ENCODE measurements at places on chromosomes 1 and 21. TPM values are rescaled to one million over a fixed set of nuclear protein-coding genes. Genes with fewer than 3 reads are reported as not detected.

DNA sequence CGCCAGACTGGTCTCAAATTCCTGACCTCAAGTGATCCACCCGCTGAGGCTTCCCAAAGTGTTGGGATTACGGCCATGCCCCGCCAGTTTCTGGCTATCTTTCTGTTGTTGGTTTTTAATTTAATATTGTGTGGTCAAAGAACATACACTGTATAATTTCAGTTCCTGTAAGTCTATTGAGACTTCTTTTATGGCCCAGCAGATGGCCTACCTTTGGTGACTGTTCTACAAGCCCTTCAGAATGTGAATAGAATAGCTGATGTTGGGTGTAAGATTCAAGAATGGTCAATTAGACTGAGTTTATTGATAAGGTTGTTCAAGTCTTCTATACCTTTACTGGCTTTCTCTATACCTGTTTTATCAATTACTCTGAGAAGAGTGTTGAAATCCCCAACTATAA is 10.7 kb downstream of the HES2 start:
- H3K27ac ChIP-seq = no peak overlapping the region
- H3K4me1 ChIP-seq = peaks cover 3% of the 10 kb centered on the region

DNA sequence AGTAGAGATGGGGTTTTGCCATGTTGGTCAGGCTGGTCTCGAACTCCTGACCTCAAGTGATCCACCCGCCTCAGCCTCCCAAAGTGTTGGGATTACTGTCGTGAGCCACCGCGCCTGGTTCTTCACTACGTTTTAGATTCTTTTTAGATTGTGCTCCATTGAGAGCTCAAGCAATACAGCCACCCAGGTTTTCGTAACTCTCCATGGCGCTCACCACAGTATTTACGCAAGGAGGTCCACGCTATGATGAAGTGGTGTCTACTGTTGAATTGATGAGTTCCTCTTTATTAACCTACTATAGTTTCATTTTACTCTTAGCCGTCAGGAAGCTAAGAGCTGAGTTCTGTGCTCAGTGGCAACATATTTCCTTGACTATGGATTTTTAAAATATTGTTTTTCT is 1.8 kb upstream of the KIF1B start:
- H3K36me3 ChIP-seq = no peaks in the 10 kb centered on the region
- peaks cover 5% of the 10 kb centered on the region for H3K27me3 ChIP-seq
- H3K4me1 ChIP-seq = peaks cover 25% of the 10 kb centered on the region
- H3K4me3 ChIP-seq = no peak overlapping the region
- H3K27ac ChIP-seq = no peak overlapping the region

EPHX1 gene
- 1.6 TPM for total RNA-seq

DNA sequence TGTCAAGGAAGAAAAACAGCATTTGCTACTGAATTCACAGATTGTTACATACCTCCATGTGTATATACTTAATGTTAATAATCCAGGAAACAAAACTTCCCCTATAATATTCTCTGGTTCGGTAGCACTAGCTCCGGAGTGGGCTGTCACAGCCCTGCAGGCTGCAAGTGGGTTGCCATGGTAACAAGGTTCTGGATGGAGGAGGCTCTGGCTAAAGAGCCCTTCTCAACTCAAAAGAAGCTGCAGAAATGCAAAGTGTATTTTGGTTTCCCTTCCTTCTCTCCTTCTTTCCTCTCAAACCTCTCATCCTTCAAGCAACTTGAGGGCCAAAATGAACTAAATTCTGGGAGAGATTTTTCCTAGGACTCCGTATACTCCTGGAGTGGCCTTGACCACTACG is 45.2 kb downstream of the ASTN1 start:
- no peaks in the 10 kb centered on the region for H3K4me1 ChIP-seq
- no peaks in the 10 kb centered on the region for H3K36me3 ChIP-seq
- no peak for DNase-seq
- no peaks in the 10 kb centered on the region for H3K27me3 ChIP-seq

KIAA0040 gene
- total RNA-seq = 35.4 TPM

TRABD2B gene
- not detected for total RNA-seq

SPRR2A gene
- not detected for total RNA-seq

- no peak overlapping the region for H3K27ac ChIP-seq
- H3K4me3 ChIP-seq = no peak overlapping the region
- H3K4me1 ChIP-seq = no peaks in the 10 kb centered on the region
- no peak for DNase-seq
- no peaks in the 10 kb centered on the region for H3K27me3 ChIP-seq
Observed at GRCh38 chr1:178004926-178005391, 35.1 kb upstream of the SEC16B start.

DNA sequence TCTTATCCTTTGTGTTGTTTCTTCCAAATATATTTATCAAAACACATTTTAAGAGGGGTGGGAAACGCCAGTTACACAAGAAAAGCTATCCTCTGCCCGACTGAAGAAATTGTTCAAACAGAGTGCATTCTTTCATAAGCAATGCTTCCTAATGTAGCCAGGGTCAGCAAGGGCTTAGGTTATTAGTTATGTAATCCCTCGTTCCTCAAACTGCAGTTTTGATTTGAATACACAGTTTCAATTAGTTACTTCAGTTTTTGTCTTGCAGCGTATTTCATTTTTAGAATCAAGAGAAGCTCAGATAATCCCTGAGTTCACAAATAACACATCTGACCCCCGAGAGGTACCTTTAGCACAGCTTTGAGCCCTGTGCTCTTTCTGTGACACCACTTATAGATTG is 141.7 kb upstream of the NRIP1 start:
- H3K27ac ChIP-seq = no peak overlapping the region
- H3K36me3 ChIP-seq = no peaks in the 10 kb centered on the region
- no peaks in the 10 kb centered on the region for H3K4me1 ChIP-seq
- no peak for DNase-seq

GRCh38 chr21:44875316-44875700 is 1.8 kb upstream of the PTTG1IP start:
- H3K36me3 ChIP-seq = peaks cover 4% of the 10 kb centered on the region
- H3K4me3 ChIP-seq = peak overlapping the region; percentile 86
- peaks cover 40% of the 10 kb centered on the region for H3K4me1 ChIP-seq
- peak; percentile 79 for DNase-seq

AMY1B gene
- not detected for total RNA-seq

- no peak overlapping the region for H3K4me3 ChIP-seq
- no peaks in the 10 kb centered on the region for H3K36me3 ChIP-seq
- no peak overlapping the region for H3K27ac ChIP-seq
- peaks cover 78% of the 10 kb centered on the region for H3K27me3 ChIP-seq
- no peak for DNase-seq
Observed at GRCh38 chr1:210244746-210245367, 12.3 kb downstream of the SERTAD4 start.

GRCh38 chr1:203286161-203286984 is 18.9 kb upstream of the BTG2 start:
- H3K4me3 ChIP-seq = peak overlapping the region; percentile 82
- peaks cover 68% of the 10 kb centered on the region for H3K4me1 ChIP-seq
- H3K27ac ChIP-seq = peak overlapping the region; percentile 97
- peak; percentile 72 for DNase-seq

CCDC190 gene
- total RNA-seq = not detected

DNA sequence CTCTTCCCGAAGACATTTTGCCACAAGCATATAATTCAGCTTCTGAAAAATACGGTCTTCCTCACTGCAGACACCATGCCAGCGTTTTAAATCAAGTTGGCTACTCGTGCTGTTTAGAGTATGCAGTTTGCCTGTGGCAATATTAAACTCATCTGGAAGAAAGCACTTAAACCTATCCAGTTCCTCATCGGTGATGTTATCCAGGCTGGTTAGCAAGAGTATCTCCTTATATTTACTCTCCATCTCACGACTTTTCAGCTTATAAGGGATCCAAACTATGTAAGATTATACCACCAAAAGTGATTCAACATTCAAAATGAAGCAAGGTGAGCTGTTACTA is 9.7 kb upstream of the IFI16 start:
- H3K4me3 ChIP-seq = no peak overlapping the region
- DNase-seq = no peak
- no peaks in the 10 kb centered on the region for H3K27me3 ChIP-seq
- H3K4me1 ChIP-seq = peaks cover 32% of the 10 kb centered on the region

GRCh38 chr1:36776948-36777831 is 257.1 kb downstream of the GRIK3 start:
- H3K36me3 ChIP-seq = no peaks in the 10 kb centered on the region
- H3K27ac ChIP-seq = no peak overlapping the region
- H3K4me1 ChIP-seq = no peaks in the 10 kb centered on the region

DNA sequence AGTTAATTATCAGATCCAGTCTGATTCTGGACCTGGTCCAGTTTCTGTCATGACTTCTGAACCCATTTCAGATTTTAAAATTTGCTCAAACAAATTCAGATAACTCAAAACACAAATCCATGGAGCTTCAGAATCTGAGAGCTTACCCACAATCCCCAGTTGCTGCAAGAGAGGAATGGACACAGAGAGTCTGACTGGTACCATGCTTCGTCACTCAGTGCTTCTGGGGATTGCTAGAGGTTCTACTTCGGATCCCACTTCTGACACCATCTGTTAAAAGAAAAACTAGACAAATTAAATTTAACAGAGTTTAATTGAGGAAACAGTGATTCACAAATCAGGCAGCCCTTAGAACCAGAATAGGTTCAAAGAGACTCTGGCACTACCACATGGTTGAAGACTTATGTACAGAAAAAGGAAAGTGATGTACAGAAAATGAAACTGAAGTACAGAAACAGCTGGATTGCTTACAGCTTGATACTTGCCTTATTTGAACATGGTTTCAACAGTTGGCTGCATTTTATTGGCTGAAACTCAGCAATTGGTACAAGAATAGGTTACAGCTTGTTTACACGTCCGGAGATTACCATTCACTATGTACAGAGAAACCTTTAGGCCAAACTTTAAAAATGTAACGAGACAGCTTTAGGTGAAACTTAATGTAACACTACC is 60.7 kb upstream of the TEKT2 start:
- no peak overlapping the region for H3K4me3 ChIP-seq
- no peak for DNase-seq
- peaks cover 1% of the 10 kb centered on the region for H3K4me1 ChIP-seq
- peaks cover 57% of the 10 kb centered on the region for H3K36me3 ChIP-seq
- no peak overlapping the region for H3K27ac ChIP-seq

DNA sequence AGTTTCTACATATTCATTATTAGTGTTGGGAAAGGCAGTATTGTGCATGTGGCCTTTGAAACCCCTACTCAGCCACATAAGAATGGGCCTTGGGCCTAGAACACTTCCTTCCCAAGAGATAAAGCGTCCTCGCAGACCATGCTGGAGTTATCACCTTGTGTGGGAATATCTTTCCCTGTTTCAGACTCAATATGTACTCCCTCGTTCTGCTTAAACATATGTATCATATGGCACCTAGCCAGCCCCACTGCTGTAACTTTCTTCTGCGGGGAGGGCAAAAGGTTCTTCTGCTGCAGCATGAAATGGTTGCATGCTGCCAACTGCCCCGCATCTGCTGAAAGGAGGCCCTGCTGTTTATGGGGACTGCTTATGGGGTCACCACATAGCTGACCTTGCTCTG is 92.0 kb downstream of the CRB1 start:
- no peak overlapping the region for H3K4me3 ChIP-seq
- no peaks in the 10 kb centered on the region for H3K27me3 ChIP-seq
- H3K36me3 ChIP-seq = no peaks in the 10 kb centered on the region
- H3K27ac ChIP-seq = no peak overlapping the region
- peaks cover 2% of the 10 kb centered on the region for H3K4me1 ChIP-seq

CSF3R gene
- 0.07 TPM for total RNA-seq

- no peaks in the 10 kb centered on the region for H3K36me3 ChIP-seq
- peaks cover 3% of the 10 kb centered on the region for H3K27me3 ChIP-seq
- H3K27ac ChIP-seq = no peak overlapping the region
- DNase-seq = no peak
- H3K4me3 ChIP-seq = no peak overlapping the region
Observed at GRCh38 chr1:210496063-210496462, 167.4 kb downstream of the HHAT start.

GRCh38 chr1:205376739-205377138 is 20.0 kb upstream of the KLHDC8A start:
- no peaks in the 10 kb centered on the region for H3K36me3 ChIP-seq
- H3K27me3 ChIP-seq = peaks cover 41% of the 10 kb centered on the region
- peaks cover 11% of the 10 kb centered on the region for H3K4me1 ChIP-seq
- H3K27ac ChIP-seq = no peak overlapping the region

DNA sequence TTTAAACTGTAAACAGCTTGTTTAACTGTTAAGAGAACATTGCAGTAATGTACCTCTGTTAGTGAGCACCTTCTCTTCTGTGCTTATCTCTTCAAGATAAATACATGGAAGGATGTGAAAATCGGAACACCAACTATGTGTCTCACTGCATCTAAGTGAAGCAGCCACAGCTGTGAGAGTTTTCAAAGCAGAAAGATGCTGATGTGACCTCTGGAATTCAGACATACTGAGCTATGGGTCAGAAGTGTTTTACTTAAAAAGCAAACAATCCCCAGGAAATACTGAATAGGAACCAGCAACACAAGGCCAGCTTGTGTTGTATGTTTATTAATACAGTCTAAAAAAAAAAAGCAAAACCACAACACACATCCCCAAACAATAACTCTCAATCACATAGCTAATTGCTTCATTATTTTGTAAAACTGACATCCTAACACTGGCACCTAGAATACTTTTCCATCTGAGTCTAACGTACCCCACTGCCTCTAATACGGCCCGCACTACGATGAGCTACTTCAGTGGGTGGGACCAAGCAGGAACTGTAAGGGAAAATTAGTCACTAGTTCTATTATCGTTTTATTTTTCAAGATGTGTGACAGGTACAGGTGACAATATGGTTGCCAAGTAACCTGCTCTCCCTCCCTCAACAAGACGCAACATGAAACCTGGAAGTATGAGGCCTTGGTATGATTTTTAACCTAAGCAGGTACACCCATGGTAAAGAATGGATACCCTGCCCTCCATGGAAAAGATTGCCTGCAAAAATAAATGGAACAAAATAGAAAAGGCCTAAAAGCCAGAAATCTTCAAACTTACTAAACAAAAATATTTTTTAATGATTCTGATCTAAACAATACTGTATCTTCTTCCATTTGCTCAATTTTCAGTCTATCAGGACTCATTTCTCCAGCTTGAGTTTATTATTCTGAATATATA is 13.9 kb downstream of the ERRFI1 start:
- peaks cover 3% of the 10 kb centered on the region for H3K4me1 ChIP-seq
- H3K27me3 ChIP-seq = peaks cover 13% of the 10 kb centered on the region
- H3K36me3 ChIP-seq = no peaks in the 10 kb centered on the region
- no peak overlapping the region for H3K27ac ChIP-seq
- DNase-seq = no peak

DNA sequence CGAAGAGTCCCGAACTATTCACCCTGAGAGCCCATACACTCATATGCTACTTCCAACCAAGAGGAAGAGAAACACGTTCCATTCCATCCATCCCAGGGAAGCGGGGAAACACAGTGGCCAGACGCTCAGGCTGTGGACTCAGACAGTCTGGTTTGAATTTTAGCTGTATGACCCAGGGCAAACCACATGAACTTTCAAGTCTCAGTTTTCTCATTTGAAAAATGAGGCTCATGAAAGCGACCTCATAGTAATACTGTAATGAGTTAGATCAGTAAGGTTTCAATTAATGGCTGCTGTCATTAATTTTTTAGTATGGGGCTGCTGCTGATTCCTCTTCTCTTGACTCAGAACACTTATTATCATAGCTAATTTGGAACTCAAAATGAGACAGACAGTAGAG is 1.5 kb downstream of the FCRL4 start:
- no peaks in the 10 kb centered on the region for H3K4me1 ChIP-seq
- H3K4me3 ChIP-seq = no peak overlapping the region
- no peak for DNase-seq
- H3K27me3 ChIP-seq = peaks cover 11% of the 10 kb centered on the region
- no peaks in the 10 kb centered on the region for H3K36me3 ChIP-seq
- H3K27ac ChIP-seq = no peak overlapping the region

RRP1B gene
- 82.8 TPM for total RNA-seq

Data from activated CD4-positive, alpha-beta T cell treated with anti-CD3 and anti-CD28 coated beads, Interleukin-2, amount 10 ng/mL, durations not matched to agents 24 days and 14 days (primary cell).